COLO829 (cell line): ENCODE measurements at places on chromosomes 1 and 21.

DNA sequence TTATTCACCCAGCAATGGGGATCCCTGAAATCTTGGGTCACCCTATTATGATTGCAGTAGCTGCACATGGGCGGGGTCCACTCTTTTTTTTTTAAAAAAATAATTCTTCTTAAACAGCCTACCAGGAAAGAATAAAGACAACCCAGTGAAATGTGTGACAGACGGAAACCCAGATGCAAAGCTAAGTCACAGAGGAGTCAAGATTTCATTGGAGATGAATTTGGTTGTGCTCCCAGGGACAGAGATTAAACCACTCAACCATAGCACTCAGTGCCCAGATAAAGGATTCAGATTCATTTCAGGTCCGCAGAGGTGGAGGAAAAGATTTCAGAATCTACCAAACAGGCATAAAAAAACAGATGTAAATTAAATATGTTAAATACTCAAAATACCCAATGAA, 583.5 kb upstream of the ZP4 start:
- no peak for DNase-seq

- no peak for DNase-seq
These were observed 19.6 kb downstream of the EDN2 start for GRCh38 chr1:41464885-41465284.

DNA sequence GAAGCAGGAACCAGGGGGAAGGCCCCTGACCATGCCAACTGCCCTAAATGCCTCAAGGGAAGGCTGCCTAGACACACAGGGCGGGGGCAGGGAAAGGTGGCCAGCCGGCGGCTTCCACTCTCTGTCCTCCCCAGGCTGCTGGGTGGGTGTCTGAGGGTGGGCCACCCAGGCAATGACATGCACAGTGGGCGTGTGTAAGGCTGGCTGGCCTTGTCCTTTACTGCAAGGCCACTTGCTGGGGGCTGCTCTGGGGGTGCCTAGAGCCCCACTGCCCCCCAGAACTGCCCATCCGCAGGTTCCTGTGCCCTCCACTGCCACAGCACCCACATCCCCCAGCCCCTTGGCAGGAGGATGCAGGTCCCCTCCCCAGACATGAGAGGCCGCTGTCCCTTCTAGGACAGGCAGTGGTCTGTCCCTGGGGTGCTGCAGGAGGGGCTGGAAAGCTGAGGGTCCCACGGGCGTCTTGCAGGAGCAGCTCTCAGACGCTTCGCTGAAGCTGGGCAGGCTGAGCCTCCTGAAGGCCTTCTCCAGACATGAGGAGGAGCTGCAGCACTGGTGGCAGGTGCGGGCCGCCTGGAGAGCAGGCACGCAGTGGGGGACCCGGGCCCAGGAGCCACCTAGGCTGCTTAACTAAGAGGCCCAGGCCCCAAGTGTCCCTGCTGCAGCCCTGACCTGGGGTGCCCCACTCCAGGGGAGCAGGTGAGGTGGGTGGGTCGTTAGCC, 10.1 kb downstream of the CCDC27 start:
- DNase-seq, result no peak

DNA sequence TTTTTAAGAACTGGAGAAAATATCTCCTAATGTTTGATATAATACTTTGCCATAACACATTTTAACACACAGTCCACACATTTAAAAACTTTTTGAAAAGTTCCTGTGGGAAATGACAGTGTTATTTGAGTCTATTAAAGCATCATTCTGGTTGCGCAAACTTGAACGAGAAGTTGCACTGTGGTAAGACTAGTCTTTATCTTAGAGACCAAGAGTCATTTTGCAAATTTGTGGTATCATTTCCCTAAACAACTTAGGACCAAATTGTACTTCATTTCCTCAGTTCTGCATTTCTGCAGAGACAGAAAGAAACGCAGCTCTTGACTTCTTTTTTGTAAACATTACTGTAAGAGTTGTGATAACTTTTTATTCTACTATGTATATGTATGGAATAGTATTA, at the start of gene RGS18:
RGS18 (plus strand) TSS at position 282 of the 400 bp plus-strand sequence. CDS start 176 bp downstream, outside the sequence.
- no peak for DNase-seq

GRCh38 chr1:148367596-148367995, 115.5 kb downstream of the PPIAL4G start:
- DNase-seq, result no peak

DNA sequence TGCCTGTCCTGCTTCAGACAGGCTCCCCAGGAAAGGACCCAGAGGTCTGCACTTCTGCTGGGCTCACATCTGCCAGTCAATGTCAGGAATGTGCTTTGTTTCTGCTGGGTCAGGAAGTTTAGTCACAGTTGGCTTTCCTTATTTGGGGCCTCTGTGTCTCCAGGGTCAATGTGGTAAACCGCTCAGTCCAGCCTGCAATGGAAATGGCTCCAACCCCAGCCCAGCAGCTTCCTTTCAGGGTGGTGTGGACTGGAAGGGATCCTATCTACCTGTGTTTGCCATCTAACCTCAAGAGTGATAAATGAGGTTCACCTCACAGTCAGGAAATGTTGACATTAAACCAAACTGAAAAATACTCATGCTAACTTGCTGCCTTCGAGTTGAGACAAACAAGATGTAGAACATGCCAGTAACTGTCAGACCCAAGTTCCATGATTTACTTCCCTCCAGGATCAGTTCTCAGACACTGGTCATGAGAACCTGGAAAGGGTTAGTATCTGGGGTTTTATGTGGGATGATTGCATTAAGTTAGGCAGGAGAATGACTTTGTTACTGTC, 20.3 kb downstream of the ENO1 start:
- no peak for DNase-seq

DNA sequence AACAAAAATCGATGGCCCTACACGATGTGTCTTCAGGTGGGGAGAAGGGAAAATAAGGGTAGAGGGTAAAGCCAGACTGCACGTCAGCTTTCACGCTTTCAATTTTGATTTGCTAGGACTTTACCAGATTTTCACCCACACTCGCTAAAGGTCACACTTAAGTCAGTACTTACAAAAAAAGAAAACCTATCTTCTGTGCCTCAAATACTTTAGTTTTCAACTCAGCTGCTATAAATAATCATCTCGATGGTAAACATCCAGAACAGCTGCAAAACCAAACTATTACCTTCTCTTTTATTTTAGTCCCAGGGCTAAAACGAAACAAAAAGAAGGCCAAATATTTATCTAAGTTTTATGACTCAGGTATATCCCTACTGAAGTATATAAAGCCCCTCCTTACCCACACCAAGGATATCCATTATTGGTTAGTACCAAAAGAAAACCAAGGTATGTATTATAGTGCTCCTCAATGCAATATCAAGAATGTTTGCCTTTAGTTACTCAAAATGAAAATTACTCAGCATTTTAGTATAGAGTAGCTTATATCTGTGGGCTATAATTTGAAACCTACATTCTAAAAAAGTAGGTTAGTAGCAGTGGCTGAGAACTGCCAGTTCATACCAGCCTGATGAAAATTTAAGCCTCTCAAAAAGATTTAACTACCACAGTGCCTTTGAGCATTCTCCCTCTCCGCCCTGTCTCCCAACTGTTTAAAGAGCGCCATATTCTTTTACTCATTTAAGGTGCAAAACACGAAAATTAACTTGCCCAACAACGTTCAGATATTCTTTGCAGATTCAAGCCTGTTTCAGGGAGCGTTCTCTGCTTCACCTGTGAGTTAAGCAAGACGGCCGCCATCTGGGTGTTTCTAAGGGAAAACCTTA, 1.5 kb downstream of the CSDE1 start:
- no peak for DNase-seq

- no peak for DNase-seq
These were observed 360.3 kb downstream of the TGFB2 start for GRCh38 chr1:218705391-218705790.

- DNase-seq, result no peak
These were observed 26.3 kb downstream of the CLEC20A start for GRCh38 chr1:178470411-178470960.

GRCh38 chr1:153444078-153444477, 16.4 kb downstream of the S100A7 start:
- DNase-seq, result no peak

- no peak for DNase-seq
These were observed 1.5 kb upstream of the HMGN1 start for GRCh38 chr21:39350094-39351005.

GRCh38 chr1:24751833-24752232, 6.6 kb downstream of the CLIC4 start:
- DNase-seq, result no peak

DNA sequence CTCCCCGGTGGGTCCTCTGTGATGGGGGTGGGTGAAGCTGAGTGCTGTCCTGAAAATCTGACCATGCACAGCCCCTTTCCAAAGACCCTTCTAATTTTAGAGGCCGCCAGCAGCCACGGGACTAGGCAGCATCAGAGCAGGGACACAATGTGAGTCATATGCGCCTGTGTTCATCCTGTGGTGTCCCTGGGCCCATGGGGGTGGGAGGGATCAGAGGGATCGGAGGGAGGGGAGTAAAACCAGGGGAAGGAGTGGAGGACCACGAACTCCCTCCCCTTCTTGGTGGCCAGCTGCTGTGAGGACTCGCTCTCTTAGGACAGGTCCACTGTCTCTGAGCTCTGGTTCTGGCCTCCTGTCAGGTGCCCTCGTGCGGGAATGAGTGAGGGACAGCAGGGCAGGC, 61.5 kb downstream of the ADARB1 start:
- no peak for DNase-seq

- DNase-seq, result no peak
These were observed 631.0 kb downstream of the MRPL39 start for GRCh38 chr21:24976238-24976637.

DNA sequence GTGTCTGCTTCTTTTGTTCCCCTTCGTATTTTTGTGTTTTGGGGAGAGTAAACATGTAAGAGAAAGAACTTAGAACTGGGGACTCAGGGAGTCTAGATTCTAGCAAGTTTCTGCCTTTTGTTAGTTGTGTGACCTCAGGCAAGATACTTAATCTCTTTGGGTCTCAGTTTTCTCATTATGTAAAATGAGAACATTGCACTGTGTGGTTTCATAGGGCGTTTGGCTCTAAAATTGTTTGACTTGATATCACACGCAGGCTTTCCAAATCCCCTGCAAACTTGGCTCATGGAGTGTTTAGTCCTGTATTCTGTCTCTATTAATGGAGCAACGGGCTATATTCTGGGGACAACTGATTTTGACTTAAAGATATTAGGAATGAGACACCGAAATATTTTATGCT, 57.7 kb downstream of the NTNG1 start:
- no peak for DNase-seq

- DNase-seq, result no peak
These were observed 23.5 kb downstream of the NTPCR start for GRCh38 chr1:232973652-232974611.

GRCh38 chr21:23936224-23936623, 1671.1 kb downstream of the MRPL39 start:
- DNase-seq, result no peak

GRCh38 chr1:169060919-169061639, 45.4 kb upstream of the ATP1B1 start:
- DNase-seq, result no peak

GRCh38 chr1:98058676-98059075, 137.8 kb upstream of the DPYD start:
- DNase-seq, result no peak

DNA sequence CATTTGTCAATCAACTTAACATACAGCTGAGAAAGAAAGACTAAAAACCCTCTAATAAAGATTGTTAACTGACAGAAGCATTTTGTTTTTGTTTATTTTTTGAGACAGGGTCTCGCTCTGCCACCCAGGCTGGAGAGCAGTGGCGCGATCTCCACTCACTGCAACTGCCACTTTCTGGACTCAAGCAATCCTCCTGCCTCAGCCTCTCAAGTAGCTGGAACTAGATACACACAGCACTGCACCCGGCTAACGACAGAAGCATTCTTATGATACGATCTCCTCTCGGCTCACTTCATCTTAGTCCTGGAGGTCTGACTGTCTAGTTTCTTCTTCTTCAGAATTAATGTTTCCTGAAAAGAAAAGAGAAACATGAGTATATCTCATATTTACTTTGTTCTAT, 23.5 kb downstream of the RSPH1 start:
- no peak for DNase-seq

DNA sequence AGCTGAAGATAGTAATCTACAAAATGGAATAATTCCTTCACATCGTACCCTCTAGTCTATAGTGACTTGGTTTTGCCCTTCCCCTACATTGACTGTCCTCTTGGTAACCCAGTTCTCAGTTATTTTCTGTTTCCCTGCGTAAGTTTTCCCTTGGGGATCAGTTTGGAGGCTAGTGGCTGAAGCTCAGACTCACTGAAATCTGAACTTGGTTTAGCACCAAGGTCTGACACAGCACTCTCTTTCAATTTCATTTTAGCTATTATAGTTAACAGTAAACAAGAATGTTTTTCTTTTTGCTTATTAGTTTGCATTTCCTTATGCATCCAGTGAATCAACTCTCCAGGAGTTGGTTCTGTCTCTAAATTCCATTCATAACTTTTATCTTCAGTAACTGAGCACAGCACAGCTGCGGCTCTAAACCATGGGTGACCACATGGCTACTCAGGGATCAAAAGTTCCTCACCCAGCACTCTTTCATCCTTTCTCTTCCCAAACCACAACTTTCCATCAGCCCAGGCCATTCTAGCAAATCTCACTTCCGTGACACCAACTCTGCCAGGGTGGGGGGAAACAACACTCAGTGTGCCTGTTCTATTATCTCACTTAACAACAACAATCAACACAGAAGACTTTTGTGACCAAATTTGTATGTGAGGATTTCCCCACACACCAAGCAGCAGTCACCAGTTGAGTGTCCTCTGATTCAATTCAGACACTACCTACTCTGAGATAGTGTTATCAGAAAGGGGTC, 17.6 kb upstream of the IFI6 start:
- no peak for DNase-seq

DNA sequence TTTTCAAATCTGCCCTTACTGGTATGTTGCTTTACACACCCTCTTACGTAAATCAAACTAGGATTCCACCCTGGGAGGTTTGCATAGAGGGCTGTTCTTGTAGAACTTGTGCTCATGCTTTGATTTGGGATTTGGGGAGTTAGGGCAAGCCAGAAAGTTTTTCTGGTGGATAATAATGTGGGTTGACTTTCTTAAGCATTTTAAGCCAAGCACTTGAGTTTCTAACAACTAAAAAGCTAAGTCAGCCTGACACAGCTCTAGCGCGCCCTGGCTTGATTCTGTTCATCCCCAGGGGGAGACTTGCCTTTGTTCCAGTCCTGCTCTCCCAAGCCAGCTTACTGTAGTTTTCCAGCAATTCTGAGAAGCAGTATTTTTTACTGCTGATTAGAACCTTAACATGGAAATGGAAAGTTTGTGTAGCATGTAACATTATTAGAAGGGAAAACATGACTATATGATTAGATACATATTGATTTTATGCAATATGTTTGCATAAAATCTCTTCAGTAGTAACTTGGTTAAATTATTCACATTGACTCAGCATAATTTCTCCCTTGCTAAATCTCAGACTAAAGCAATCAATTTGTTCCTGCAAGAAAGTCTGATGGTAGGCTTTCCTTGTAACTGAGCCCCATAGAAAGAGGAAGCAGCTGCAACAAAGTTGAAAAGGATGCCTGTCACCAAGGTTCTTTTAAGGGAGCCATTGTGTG, 11.0 kb upstream of the PGD start:
- DNase-seq, result peak; percentile 34
